Cerebellar nuclear complex (tissue), 1 donor: ENCODE measurements at places on chromosomes 3 and 15.

DNA sequence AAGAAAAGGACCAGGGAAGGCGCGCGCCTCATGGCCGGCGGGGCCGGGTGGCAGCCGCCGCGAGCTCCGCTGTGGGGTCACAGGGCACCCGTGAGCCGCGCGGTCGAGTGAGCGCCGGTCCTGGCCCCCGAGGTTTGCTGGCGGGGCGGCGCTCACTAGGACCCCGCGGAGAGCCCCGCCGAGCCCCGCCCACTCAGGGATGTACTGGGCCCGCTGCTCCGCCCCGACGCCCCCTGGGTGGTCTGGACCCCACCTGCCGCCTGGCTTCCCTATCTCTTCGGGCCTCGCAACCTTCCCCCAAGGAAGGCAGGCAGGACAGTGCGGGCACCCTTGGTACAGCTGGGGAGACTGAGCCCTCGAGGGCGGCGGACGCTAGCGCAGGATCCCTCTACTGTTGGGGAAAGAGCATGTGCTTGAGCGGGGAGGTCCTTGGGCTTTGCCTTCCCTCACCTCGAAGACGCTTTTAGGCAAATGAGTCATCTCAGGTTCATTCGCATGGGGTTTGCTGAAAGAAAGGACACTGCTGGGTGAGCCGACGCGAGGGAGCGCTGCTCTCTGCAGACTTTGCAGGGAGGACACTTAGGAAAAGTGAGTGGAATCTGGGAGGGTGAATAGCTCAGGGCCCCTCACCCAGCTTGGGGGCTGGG, at the start of gene CHRNB4:
Gene CHRNB4, minus strand, starts transcription at position 109 of the 647 bp plus-strand sequence. Its CDS starts 77 bp downstream, at position 32.
- no peak for DNase-seq

DNA sequence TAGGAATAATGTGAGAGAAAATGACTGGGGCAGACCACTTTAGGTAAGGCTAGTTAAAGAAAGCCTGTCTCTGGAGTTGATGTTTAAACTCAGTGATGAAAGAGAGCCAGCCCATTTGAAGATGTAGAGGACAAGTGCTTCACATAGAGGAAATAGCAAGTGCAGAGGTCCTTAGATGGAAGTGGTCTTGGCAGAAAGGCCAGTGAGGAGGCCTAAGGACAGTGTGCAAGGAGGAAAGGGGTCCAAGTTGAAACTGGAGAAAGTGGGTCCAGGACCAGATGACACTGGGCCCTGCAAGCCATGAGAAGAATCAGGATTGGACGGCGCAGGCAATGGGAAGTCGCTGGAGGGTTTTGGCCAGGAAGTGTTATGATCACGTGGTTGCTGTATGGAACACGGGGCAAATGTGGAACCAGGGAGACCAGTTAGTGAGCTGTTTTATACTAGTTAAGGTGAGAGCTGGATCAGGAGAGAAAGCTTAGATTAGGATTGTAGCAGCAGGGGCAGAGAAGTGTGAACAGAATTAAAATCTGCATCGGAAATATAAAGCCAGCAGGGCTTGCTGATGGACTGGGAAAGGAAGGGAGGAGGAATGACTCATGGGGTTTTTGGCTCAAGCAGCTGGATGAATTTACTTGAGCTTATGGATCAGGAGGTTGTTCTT, 48.0 kb upstream of the SCAANT1 start:
- no peak for DNase-seq

GRCh38 chr3:61571516-61572336, 10.4 kb downstream of the PTPRG start:
- no peak for DNase-seq

- DNase-seq: no peak
Measured at GRCh38 chr3:100811779-100812507, 102.6 kb downstream of the TFG start.

- no peak for DNase-seq
Measured at GRCh38 chr3:70829092-70829491, 516.7 kb upstream of the MDFIC2 start.

GRCh38 chr3:140308535-140308934, 369.3 kb upstream of the TRIM42 start:
- DNase-seq: no peak
